Kidney (tissue), 22 donors: ENCODE measurements at places on chromosomes 11 and 22. TPM values are rescaled to one million over a fixed set of nuclear protein-coding genes. Genes with fewer than 3 reads are reported as not detected.

OSBP gene
- 25.9 TPM for polyA plus RNA-seq

TRIM48 gene
- polyA plus RNA-seq = not detected

DNA sequence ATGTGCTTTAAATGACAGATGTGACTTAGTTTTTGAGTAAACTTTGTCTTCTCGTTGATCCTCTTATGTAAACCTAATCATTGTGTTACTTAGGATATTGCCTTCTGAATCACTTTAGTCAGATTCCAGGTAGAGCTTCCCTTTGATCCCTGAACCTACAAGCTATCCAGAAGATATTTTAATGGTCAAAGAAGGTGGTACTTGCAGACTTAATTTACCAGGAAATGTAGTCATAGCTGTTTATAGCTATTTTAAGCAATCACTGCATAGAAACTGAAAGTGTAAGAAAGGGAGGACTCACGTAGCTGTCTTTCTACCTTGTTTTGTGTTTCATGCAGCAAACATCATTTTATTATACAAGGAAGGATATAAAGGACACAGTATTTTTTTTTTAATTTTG, 189.5 kb downstream of the DDX10 start:
- DNase-seq = no peak

DNA sequence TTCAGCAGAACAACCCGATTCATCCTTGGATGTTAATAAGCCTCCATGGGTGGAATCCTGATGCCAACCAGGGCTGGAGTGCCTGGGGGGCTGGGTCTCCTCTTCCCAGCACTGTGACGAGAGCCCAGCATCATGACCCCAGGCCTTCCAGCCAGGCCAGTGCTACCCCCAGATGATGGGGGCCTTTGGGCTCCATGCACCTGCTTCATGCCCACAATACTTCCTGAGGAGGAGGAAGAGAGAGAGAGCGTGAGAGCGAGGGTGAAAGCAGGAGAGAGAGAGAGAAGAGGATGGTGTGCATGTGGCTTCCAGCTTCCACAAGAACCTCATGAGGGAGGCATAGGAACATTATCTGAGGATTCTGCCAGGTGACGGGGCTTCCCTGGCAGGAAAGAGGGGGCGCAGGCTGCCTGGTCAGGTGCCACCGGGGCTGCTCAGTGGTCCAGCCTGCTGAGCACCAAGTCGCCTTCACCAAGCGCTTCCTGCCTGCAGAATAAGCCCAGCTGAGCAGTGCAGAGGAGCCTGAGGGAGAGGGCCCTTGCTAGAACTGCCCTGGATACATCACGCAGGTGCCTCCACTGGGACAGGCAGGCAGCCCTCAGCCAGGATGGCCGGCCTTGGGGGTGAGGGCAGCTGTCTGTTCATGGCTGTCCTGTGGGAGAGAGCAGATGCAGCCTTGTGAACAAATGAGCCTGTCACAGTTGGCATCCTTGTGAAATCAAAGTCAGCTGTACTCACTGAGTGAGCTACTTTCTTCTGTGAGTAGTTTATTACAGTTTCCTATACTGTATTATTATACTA, 243.3 kb upstream of the B3GAT1 start:
- DNase-seq = peak; percentile 27

OR4X2 gene
- polyA plus RNA-seq = not detected

- no peak for DNase-seq
Measured at GRCh38 chr11:111001081-111001430, 244.5 kb upstream of the POU2AF2 start.

DNA sequence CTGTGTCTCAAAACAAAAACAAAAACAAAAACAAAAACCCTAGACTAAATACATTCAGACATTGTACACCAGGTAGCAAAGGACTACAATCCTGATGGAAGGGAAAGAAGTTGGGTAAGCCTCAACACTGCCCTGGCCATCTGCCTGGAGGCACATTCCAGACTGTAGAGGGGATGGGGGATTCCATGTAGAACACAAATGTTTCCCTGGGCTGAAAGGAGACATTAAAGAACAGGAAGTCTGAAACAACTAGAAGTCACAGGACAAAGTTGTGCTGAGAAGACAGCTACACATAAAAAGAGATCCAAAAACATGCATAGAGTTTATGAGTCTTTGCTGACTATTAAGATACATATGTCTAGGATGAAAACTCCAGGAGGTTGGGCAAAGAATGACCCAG, 83.9 kb downstream of the RRAS2 start:
- no peak for DNase-seq

CLTCL1 gene
- polyA plus RNA-seq = 4.0 TPM

DCHS1 gene
- 2.4 TPM for polyA plus RNA-seq
